BJ (cell line): ENCODE measurements at places on chromosomes 2 and 18.
A peak's percentile ranks its signal among the peaks of the same experiment; 100 is the strongest.

- DNase-seq = peak; percentile 82
Measured at GRCh38 chr2:33210626-33211025, 263.9 kb downstream of the LTBP1 start.

- DNase-seq = no peak
Measured at GRCh38 chr2:241865416-241865956, 4.0 kb upstream of the RTP5 start.

DNA sequence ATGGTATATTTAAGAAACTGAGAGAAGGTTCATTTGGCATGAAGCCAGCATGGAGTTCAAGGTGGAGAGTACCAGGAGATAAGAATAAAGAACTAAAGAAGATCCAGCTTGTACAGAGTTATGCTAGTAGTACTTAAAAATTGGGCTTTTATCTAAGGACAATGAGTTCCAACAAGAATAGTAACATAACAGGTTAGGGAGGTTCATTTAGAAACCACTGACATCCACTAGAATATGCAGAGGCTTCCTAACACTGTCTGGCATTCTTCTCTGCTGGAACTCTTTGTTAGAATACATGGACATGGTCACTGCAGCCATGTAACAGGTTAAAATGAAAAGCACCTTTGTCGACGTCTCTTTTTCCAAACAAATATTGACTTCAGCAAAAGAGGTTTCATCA, 42.6 kb upstream of the DSC1 start:
- DNase-seq = no peak

GRCh38 chr2:218082586-218083351, 13.7 kb downstream of the RUFY4 start:
- no peak for DNase-seq

DNA sequence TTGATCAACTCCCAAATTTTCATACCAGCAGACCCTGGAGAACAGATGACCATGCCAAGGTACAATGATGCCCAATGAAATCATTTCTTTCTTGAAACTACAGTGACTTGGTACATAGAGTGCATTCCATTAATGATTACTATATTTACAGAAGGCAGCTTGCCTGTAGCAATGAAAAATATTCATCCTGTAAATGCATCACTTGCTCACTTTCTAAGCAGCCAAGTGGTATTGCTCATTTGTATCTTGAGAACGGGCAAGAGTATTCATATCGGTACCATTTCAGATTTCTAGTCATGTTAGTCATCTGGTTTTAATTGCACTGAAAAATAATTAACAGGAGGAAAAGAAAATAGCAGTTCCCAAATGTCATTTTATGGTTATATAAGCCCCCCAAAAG, 59.6 kb downstream of the VIL1 start:
- no peak for DNase-seq

DNA sequence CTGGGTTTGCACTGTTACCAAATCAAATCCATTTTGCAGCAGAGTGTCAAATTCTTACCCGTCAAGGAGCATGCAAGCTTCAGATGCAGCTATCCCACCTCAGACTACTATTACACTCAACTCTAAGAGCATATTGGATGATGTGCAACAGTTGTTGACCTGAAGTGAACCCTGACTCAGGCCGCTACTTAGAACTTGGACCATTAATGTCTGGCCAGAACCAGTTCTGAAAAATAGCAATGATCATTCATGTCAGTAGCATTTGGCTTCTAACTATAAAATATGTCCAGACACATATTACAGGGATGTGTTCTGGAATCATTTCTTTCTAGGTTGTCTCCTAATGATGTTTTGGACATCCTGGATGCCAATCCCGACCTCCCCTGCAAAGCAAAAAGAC, 135.5 kb upstream of the PKDCC start:
- DNase-seq = no peak

DNA sequence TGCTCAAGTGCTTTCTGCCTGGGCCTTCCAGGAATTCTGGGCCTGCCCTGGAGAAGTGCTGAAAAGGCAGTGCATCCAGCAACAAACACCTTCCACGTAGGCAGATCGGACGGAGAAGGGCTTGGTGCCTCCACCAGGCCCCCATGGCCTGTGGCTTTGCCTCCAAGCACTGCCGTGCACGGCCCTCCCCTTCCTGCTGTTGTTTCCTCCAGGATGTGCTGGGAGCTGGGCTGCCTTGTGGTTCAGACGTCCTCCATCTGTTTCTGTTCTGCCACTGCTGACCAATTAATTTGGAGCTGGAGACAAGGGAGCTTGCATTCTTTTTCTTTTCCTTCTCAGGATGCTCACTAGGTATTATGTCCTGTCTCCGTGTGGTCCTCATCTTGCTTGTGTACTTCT, 197.0 kb downstream of the HRH4 start:
- DNase-seq = no peak

GRCh38 chr2:202418511-202418910, 42.4 kb downstream of the BMPR2 start:
- DNase-seq = no peak

- DNase-seq = peak; percentile 80
Measured at GRCh38 chr2:84901593-84902120, 3.8 kb upstream of the TMSB10 start.

DNA sequence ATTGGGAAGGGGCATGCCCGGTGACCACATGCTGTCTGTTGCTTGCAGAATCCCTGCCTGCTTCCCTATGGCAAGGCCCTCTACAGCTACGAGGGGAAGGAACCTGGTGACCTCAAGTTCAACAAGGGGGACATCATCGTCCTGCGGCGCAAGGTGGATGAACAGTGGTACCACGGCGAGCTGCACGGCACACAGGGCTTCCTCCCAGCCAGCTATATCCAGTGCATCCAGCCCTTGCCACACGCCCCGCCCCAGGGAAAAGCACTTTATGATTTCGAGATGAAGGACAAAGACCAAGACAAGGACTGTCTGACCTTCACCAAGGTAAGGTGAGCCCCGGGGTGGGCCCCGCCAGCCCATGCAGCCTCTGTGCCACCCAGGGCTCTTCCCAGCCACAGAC, 218.6 kb downstream of the SH3RF3 start:
- no peak for DNase-seq

DNA sequence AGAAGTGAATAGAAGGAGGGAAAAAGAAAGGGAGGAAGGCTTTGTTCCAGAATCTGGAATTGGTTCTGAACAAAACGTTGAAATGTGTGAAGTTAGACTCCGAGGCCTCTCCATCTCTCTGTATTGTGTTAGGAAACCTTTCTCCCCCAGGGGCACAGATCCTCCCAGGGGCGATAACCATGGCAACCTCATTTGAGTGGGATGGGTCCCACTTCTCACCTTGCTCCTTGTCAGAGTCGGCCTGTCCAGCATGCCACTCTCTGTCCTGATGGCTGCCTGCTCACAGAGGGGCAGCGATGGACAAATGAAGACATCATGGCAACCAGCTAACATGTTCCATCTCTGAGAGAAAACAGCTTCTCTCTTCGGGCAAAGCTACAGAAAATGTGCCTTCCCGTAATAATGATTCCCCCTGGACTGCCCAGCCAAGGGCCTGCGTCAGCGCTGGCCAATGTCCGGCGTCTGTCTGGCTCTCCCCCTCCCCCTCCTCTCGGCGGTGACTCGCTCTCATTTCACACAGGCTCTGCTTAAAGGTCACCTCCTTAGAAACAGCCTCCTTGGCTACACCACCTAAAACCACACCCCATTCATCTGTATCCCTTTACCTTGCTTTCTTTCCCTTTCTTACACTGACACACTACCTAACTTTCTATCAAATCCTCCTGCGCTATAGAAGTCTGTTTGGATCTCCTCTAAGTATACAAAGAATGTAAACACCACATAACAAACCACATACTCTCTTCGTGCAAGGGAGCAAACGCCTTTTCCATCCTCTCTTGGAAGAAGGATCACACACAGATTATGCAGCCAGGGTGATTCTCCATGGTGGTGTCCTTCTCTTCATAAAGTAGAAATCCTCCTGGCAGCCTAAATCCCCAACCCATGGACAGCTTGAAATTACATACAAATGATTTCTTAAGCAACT, 32.1 kb upstream of the TTC39C start:
- no peak for DNase-seq

GRCh38 chr18:31373641-31374040, 2.9 kb upstream of the DSG4 start:
- no peak for DNase-seq

DNA sequence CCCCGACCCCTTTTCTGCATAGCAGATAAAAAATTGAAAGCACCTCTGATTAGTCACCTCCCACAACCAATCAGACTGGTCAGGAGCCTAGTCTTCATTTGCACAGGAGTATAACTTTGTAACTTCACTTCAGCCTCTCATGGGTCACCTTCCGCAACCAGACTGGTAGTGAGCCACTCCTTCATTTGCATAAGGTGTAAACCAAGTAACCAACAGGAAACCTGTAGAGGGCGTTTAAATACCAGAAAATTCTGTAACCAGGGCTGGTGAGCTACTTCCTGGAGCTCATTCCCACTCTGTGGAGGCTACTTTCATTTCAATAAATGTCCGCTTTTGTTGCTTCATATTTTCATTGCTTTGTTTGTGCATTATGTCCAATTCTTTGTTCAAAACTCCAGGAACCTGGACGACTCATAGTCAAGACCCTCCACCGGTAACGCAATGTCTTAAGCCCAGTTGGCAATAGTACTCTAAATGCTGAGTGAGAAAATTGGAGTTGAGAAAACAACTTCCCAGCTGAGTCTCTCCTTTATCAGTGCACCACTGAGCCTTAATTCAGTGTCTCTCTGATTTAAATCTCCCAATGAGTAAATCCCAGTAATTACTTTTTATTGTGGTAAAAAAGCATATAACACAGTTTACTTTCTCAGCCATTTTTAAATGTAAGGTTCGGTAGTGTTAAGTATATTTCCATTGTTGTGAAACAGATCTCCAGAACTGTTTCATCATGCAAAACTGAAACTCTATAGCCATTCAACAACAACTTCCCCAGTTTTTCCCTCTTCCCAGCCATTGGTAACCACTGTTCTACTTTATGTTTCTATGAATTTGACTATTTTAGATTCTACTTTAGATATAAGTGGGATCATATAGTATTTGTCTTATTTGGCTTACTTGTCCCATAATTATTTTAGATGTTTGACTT, 392.7 kb upstream of the SLC8A1 start:
- no peak for DNase-seq

DNA sequence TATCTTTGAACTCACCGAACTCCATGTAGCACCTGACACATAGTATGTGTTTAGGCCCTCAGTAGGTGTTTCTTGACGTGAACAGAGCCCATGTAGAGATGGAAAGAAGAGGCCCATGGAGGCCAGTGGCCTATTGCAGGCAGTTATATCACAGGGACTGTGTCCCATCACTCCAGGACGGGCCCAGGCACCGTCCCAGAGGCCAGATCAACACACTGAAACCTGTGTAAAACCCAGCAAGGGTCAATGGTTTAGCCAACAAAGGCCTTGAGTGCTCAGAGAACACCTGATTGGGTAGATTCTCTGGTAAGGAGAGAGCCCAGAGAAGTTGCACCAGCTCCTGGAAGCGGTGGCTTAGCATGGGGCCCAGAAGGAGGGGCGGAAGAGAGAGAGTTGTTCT, 82.8 kb downstream of the INHBB start:
- DNase-seq = no peak

DNA sequence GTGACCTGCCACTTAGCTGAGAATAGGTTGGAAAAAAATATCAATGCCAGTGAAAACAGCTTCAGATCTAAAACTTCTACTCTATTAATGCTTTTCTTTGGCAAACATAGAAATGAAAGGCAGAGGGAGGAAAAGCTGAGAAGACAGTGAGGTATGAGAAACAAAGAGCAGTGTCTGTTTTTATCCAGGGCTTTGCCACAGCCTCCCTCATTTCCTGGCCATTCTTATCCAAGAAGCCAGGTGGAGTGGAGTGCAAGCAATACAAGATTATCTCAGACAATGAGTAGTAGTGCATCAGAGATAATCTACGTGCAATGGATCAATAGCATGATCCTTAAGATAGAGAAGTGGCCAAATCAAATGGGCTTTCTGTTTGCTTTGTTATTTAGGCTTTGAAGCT, 808.7 kb upstream of the PIK3C3 start:
- no peak for DNase-seq

DNA sequence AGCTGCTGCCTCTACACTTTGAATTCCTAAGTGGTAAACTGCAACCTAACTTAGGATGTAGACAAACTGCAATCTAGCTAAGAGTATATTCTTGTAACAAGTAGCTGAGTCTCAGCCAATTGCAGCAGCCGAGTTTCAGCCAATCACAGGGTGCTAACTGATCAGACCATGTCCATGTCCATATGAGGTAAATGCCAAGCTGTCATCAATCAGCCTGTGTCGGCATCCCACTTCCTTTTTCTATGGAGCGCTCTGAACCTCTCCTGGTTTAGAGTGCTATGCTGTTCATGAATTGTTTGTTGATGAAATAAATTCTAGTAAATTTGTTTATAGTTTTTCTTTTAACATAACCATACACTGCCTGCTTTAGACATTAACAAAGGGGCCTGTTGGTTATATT, 408.8 kb downstream of the NBAS start:
- no peak for DNase-seq

- DNase-seq = no peak
Measured at GRCh38 chr2:194842871-194843270, 814.2 kb upstream of the SLC39A10 start.

GRCh38 chr2:15480552-15480951, 80.6 kb downstream of the NBAS start:
- no peak for DNase-seq
